ENCODE measurements at places on chromosomes 11 and 22. TPM values are rescaled to one million over a fixed set of nuclear protein-coding genes. Genes with fewer than 3 reads are reported as not detected.

Gene MS4A6E
- total RNA-seq = not detected

Gene PKP3
- total RNA-seq = 0.16 TPM

Gene TNNT3
- not detected for total RNA-seq

Gene CENATAC
- total RNA-seq = 33.1 TPM

Gene ARL2
- total RNA-seq = 104 TPM

Gene BATF2
- total RNA-seq = not detected

Gene MDK
- total RNA-seq = 2.9 TPM

Data from activated T-cell treated with anti-CD3 and anti-CD28 coated beads, Interleukin-2, amount 50 U/mL, for 4 hours (primary cell).